ENCODE measurements at places on chromosomes 5 and 9.

DNA sequence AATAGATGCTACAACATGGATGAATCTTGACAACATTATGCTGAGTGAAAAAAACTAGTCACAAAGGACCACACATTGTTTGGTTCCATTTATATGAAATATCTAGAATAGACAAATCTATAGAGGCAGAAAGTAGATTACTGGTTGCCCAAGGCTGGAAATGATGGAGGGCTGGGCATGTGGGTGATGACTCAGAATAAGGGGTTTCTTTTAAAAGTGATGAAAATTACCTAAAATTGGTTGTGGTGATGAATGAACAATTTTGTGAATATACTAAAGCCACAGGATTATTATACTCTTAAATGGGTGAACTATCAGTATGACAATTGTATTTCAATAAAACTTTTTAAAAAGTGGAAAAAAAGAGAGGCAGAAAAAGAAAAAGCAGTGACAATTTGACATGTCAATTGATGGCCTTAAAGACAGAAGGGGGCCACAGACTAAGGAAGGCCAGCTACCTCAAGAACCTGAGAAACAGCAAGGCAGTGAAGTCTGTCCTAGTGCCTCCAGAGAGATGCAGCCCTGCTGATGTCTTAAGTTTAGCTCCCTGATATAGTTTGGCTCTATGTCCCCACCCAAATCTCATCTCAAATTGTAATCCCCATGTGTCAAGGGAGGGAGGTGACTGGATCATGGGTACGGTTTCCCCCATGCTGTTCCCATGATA is 182.7 kb downstream of the PIK3R1 start:
- no peak for DNase-seq

GRCh38 chr5:127445328-127445727 is 72.1 kb upstream of the PRRC1 start:
- no peak for DNase-seq

DNA sequence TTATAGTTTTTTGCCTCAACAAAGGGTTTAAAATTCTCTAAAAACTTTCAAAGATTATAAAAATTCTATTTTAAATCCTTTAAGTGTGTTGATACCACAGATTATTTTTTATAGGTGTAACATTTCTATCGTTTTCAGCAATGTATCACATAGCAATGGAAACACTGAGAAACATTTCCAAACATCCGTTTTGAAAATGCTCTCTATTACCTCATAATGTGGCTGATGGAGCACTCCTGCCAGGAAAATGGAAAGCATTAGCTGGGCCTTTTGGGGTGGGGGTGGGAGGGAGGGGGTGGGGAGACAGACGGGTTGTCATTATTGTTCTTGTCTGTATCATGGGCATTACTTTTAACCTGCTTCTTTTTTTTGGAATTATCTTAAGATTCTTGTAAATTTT is 516.5 kb downstream of the ACTL7B start:
- DNase-seq = no peak

GRCh38 chr5:91307048-91307447 is 76.1 kb downstream of the ARRDC3 start:
- DNase-seq = no peak

DNA sequence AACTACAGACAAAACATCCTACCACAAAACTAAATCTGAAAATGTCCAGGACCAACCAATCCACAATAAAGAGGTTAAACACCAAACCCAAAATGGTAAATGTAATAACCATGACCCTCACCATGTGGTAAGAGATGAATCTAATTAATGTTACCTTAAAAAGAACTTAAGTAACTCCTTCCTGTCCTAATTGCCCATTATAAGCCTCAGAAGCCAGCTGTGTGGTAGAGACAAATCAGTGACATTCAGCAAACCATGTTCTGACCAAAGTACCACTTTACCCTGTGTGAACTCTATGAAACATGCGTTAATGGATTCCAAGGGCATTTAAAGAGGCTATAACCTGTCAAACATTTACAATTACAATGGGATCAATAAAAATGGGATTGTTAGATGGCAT is 25.0 kb downstream of the LPAR1 start:
- DNase-seq = no peak

- DNase-seq = no peak
Measured at GRCh38 chr5:893137-893506, 438 bp downstream of the TRIP13 start.

DNA sequence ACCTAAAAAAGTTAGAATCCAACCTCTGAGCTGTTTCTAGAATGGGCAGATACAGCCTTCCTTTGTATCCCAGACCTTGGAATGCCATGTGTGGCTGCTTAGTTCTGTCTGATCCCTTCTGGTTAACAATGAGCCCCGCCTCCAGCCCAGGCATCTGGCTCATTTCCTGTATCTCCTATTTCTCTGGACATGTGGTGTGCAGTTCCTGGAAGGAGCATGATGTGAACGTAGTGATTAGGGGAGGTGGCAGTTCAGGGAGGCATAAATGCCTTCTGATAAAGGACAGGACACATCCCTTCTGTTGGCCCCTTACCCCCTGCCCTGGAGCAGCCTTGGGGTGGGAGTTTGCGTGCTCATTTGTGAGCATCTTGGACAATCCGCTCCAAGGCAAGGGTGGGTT is 243.0 kb downstream of the ZSWIM6 start:
- no peak for DNase-seq

DNA sequence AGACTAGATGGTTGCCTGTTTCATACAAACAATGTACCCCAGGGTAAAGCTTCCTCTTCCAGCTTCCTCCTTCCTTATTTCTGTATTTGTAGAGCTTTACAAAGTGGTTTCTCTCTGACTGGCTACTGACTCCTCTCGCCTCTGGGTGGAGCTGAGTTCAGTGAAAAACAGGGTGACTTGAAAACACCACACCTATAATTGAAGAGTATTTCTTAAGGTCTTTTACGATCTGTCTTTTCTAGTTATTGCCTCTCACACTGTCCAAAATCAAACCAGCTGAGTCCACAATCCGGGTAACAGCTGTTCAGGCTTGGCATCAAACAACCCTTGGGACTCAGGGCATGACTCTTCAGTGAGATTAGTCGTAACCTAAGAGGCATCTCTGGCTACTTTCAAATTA is 200.4 kb downstream of the ARRDC3 start:
- DNase-seq = peak; percentile 53

DNA sequence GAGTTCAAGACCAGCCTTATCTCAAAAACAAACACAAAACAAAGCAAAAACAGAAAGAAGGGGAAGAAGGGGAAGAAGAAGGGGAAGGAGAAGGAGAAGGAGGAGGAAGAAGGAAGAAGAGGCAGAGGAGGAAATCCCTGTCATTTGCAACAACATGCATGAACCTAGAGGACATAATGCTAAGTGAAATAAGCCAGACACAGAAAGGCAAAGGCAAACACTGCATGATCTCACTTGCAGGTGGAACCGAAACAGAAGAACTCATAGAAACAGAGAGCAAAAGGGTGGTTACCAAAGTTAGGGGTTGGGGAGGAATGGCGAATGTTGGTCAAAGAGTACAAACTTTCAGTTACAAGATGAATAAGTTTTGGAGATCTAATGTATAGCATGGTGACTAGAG is 135.4 kb downstream of the UGCG start:
- no peak for DNase-seq

DNA sequence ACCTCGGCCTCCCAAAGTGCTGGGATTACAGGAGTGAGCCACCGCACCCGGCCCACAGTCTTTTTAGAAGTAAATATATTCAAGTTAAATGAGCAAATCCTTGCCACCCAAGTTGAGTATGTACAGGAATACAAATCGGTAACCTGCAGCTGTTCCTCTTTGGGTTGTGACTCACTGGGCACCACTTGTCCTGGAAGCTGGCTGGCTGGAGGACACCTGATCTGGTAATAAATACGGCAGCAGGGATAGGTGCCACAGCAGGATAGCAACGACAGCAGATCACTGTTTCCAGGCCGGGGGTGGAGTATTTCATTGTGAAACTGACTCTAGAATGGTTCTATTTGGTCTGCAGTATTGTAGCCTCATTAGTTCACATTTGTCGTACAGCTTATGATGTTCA is 35.7 kb upstream of the SLC36A2 start:
- DNase-seq = no peak

DNA sequence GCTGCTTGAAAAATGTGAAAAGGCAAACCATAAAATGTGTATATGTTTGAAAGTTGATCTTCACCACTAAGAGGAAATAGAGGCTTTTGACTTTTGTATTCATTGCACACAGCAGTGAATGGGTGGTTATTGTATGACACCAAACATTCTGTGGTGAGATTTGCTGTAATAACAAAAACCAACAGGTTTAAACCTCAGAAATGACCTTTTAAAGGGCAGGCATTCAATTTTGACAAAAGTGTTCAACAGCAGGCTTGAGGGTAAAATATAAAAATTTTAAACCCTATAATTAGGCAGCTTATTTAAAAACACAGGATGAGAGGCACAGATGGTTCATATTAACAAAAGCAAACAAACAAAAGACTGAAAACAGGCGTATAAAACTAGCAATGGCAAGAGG is 128.1 kb upstream of the NUDT12 start:
- no peak for DNase-seq

GRCh38 chr5:169945831-169946261 is 34.4 kb downstream of the INSYN2B start:
- no peak for DNase-seq

DNA sequence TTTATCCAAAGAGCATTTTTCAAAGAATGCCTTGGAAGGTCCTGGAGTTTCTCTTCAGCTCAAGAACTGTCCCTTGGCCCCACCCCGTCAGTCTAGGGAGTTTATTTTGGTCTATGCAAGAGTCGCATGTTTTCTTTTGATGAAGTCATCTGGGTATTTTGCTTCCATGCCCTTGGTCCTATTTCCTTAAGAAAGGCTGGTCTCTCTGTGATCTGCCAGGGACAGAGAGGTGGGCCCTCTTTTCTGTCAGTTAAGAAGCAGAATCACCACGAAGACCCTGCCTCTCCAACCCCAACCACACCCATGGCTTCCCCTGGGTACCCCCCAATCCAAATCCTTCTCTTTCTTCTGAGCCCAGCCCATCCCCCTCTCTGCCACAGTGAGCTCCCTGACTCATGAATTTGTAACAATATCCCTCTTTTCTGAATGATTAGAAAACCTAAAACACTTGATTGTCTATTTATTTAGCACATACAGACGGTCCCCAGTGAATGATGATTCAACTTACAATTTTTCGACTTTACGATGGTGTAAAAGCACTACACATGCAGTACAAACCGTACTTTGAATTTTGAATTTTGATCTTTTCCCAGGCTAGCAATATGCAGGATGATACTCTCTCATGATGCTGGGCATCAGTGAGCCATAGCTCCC is 163.5 kb upstream of the ADRA1B start:
- no peak for DNase-seq

- no peak for DNase-seq
Measured at GRCh38 chr9:134262035-134262434, 64.2 kb upstream of the RXRA start.

DNA sequence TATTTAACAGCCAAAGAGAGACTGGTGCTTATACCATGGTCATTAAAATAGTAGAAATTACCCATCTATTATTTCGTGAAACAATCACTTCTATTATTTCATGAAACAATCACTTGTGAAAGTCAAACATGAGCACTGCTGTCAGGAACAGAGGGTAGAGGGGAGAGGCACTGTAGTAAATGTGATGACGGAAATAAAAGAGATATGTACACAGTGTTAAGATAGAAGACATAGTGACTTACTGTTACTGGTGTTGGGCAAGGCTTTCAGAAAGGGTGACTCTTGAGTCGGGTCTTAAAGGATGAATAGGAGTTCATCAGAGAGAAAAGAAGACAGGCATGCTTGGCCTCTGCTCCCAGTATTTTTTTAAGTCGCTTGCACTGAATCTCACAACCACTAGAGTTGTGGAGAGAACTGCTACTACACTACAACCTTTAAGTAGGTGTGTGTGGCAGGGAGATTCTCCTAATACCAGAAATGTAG is 162.6 kb upstream of the GNA14 start:
- no peak for DNase-seq

DNA sequence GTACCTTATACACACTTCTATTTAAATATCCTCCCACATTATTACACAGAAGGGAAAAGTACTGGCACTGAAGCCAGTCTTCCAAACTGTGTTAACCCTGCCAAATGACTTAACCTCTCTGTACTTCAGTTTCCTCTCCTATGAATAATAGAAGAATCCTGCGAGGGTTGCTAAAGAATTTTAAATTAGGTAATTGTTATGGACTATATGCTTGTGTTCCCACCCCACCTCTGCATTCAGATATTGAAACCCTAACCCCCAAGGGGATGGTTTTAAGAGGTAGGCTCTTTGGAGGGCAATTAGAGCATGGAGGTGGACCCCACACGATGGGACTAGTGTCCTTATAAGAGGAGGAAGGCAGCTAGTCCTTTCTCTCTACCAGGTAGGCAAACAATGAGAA is 72.7 kb downstream of the TTLL11 start:
- no peak for DNase-seq

GRCh38 chr5:51479840-51480239 is 96.6 kb downstream of the ISL1 start:
- DNase-seq = no peak

DNA sequence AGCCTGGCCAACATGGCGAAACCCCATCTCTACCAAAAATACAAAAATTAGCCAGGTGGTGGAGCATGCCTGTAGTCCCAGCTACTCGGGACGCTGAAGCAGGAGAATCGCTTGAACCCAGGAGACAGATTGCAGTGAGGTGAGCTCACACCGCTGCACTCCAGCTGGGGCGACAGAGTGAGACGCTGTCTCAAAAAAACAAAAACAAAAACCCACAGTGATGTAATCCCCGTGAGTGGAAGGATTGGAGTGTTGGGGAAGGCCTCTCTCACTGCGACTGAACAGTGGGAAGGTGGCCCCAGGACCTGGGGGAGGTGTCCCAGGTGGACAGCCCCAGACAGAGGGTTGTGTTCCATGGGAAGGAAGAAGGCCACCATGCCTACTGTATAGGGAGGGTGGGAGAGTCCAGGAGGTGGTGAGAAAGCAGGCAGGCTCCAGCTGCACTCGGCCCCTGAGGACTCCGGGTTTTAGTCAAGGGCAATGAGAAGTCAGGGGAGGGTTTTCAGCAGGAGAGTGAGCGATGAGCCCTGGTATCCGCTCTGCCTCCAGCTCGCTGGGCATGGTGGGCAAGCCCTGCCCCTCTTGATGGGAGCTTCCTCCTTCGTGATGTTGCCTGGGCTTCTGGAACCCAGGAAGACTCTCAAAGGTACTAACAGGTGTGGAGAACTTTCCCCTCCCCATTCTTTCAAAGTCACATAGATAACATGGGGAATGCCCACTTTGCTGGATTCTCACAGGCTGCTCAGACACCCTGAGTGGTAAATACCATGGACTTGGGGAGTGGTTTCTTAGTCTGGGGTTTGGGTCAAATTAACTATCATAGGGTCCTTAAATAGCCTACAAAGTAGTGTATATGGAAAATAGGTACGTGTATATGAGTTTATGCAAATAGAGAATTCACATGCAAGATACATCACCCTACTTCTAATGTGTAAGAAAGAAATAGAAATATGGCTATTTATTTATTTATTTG is 74.7 kb downstream of the PPARGC1B start:
- no peak for DNase-seq

- DNase-seq = no peak
Measured at GRCh38 chr5:107968998-107969397, 298.3 kb upstream of the EFNA5 start.
